ENCODE measurements at places on chromosomes 16 and 17. TPM values are rescaled to one million over a fixed set of nuclear protein-coding genes. Genes with fewer than 3 reads are reported as not detected.

The FBF1 gene
- total RNA-seq: 16.2 TPM

The ALDH3A1 gene
- 0.92 TPM for total RNA-seq

The CCL8 gene
- total RNA-seq: not detected

The SLC12A3 gene
- total RNA-seq: not detected

The PLA2G10 gene
- total RNA-seq: not detected

The CCDC154 gene
- total RNA-seq: 1.3 TPM

The KRT36 gene
- total RNA-seq: not detected

The SDR42E2 gene
- total RNA-seq: not detected

The ABCA8 gene
- total RNA-seq: not detected

DNA sequence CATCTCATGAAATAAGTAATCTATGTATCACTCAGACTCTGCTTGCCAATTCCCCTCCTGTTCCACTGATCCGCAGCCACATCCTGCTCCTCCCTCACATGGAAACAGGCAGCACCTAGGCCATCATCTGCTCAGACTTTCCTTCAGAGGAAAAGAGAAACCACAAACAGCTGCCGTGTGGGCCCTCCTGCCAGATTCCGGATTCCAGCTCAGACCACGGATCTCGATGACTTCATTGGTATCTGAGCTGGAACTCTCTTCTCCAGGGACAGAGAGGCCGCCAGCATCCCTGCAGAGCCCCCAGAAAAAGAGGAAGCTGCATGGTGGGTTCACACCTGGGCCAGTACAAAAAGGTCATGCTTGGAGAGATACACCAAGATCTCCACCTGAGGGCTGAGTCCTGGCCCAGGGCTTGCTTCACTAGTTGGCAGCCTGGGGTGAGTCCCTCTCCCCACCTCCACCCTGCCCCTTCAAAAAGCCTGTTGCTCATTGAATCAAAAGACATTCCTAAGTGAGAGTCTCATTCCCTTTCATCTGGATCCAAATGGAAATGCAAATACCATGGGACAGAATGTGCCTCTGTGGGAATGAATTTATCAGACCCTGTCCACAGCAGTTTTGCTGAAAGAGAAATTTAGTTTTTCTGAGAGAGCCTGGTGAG, 47.2 kb downstream of the HOXB1 start:
- no peak overlapping the region for H3K4me3 ChIP-seq
- peaks cover 23% of the 10 kb centered on the region for H3K4me1 ChIP-seq
- H3K27ac ChIP-seq: no peak overlapping the region
- H3K36me3 ChIP-seq: no peaks in the 10 kb centered on the region
- peak; percentile 49 for DNase-seq
- H3K27me3 ChIP-seq: peaks cover 7% of the 10 kb centered on the region

DNA sequence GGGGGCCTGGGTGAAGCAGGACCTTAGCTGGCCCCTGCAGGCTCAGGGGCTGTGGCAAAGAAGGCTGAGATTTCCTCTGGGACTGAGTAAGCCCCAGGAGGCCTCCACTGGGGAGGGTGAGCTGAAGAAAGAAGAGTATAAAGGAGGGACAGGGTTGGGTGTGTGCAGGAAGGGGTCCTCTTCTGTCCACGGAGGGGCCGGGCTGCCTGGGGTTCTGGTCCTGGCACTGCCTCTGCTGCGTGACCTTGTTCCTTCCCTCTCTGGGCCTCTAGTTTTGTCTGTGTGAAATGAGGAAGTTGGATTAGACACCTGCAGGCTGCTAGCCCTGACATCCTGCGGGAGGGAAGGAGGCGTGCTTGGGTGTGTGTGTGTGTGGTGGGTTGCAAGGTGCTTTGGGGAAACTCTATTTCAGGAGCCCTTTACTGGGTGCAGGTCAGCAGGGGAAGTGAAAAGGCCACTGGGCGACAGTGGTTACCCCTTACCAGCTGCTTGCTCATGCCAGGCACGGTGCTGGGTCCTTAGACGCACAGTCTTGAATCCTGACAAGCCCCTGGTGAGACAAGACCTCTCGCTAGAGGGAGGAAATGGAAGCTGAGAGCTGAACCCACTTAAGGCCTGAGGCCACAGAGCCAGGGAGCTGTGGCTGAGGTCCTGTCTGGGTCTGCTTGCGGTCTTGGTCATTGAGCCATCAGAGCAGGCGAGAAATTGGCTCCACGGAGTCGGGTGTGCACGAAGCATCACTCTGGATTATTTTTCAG, 60.7 kb downstream of the OR1D5 start:
- no peaks in the 10 kb centered on the region for H3K36me3 ChIP-seq
- no peaks in the 10 kb centered on the region for H3K27me3 ChIP-seq
- peak; percentile 10 for DNase-seq
- H3K4me1 ChIP-seq: peaks cover 21% of the 10 kb centered on the region
- no peak overlapping the region for H3K27ac ChIP-seq

DNA sequence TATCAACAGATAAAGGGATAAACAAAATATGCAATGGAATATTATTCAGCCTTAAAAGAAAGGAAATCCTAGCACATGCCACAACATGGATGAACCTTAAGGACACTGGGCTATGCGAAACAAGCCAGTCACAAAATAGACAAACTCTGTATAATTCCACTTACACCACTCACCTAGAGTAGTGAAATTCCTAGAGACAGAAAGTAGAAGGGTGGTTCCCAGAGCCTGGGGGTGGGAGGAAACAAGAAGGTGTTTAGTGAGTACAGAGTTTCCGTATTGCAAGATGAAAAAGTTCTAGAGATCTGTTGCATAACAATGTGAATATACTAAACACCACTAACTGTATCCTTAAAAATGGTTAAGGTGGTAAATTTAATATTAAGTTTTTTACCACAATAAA, 10.0 kb downstream of the SPOP start:
- H3K27ac ChIP-seq: peak overlapping the region; percentile 30
- H3K27me3 ChIP-seq: no peaks in the 10 kb centered on the region
- peaks cover 55% of the 10 kb centered on the region for H3K4me1 ChIP-seq

DNA sequence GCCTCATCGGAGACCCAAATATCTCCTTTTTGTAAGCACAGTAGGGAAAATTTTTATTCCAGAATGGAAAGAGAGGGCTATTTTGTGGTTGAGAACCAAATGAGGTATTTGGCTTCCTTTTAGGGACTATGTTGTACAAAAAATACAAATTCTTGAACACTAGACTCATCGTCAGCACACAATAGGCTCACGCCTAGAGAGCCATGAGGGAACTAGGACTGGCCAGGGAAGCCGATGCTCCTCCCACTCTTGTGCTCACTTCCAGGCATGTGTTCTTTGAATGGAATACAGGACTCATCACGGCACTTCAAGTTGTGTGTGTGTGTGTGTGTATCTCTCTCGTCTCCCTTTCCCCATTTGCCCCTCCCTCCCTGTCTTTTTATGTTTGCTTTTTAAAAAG, 17.8 kb upstream of the BLMH start:
- H3K27me3 ChIP-seq: no peaks in the 10 kb centered on the region
- H3K4me1 ChIP-seq: no peaks in the 10 kb centered on the region
- no peak overlapping the region for H3K4me3 ChIP-seq
- H3K36me3 ChIP-seq: no peaks in the 10 kb centered on the region
- DNase-seq: no peak

- DNase-seq: no peak
- no peaks in the 10 kb centered on the region for H3K36me3 ChIP-seq
- no peak overlapping the region for H3K4me3 ChIP-seq
- H3K4me1 ChIP-seq: no peaks in the 10 kb centered on the region
- no peaks in the 10 kb centered on the region for H3K27me3 ChIP-seq
- H3K27ac ChIP-seq: no peak overlapping the region
Measured at GRCh38 chr17:65576939-65577338, 15.5 kb upstream of the AXIN2 start.

GRCh38 chr17:65013613-65014391, 42.7 kb downstream of the GNA13 start:
- peak; percentile 73 for DNase-seq
- no peaks in the 10 kb centered on the region for H3K27me3 ChIP-seq
- H3K4me3 ChIP-seq: no peak overlapping the region
- peaks cover 53% of the 10 kb centered on the region for H3K36me3 ChIP-seq
- H3K27ac ChIP-seq: peak overlapping the region; percentile 25
- H3K4me1 ChIP-seq: peaks cover 64% of the 10 kb centered on the region

DNA sequence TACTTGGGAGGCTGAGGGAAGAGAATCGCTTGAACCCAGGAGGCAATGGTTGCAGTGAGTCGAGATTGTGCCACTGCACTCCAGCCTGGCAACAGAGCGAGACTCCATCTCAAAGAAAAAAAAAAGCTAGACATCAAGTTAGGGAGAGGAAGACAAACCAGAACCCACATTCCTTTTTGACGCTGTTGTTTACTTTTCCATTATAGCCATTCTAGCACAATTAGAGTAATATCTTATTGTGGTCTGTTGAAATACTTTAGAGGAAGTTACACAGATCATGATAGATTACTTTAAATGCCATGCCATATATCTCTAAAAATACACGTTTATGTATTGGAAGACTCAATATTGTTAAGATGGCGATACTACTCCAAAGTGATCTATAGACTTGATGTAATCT, 16.5 kb upstream of the ABCC1 start:
- no peak overlapping the region for H3K27ac ChIP-seq
- H3K36me3 ChIP-seq: no peaks in the 10 kb centered on the region
- no peak for DNase-seq
- H3K4me1 ChIP-seq: no peaks in the 10 kb centered on the region
- H3K27me3 ChIP-seq: peaks cover 2% of the 10 kb centered on the region

GRCh38 chr17:4748686-4749085, 9.0 kb upstream of the CXCL16 start:
- H3K4me3 ChIP-seq: no peak overlapping the region
- no peak overlapping the region for H3K27ac ChIP-seq
- no peaks in the 10 kb centered on the region for H3K36me3 ChIP-seq
- H3K4me1 ChIP-seq: peaks cover 13% of the 10 kb centered on the region
- peaks cover 4% of the 10 kb centered on the region for H3K27me3 ChIP-seq

- no peaks in the 10 kb centered on the region for H3K36me3 ChIP-seq
- no peaks in the 10 kb centered on the region for H3K27me3 ChIP-seq
- H3K4me3 ChIP-seq: peak overlapping the region; percentile 59
- DNase-seq: peak; percentile 56
Measured at GRCh38 chr16:4372001-4372577, 441 bp downstream of the VASN start.

- H3K4me1 ChIP-seq: peaks cover 21% of the 10 kb centered on the region
- H3K36me3 ChIP-seq: peaks cover 3% of the 10 kb centered on the region
- no peak for DNase-seq
- H3K4me3 ChIP-seq: no peak overlapping the region
- H3K27me3 ChIP-seq: no peaks in the 10 kb centered on the region
- H3K27ac ChIP-seq: no peak overlapping the region
Measured at GRCh38 chr17:81923302-81924260, 4.0 kb downstream of the MAFG start.

GRCh38 chr16:49463529-49463928, 89.9 kb downstream of the C16orf78 start:
- peak; percentile 90 for DNase-seq
- peak overlapping the region; percentile 76 for H3K27ac ChIP-seq
- no peaks in the 10 kb centered on the region for H3K27me3 ChIP-seq
- H3K4me1 ChIP-seq: peaks cover 36% of the 10 kb centered on the region
- peak overlapping the region; percentile 4 for H3K4me3 ChIP-seq
- H3K36me3 ChIP-seq: no peaks in the 10 kb centered on the region

- H3K4me3 ChIP-seq: no peak overlapping the region
- peaks cover 2% of the 10 kb centered on the region for H3K27me3 ChIP-seq
- no peak for DNase-seq
- H3K36me3 ChIP-seq: no peaks in the 10 kb centered on the region
- H3K27ac ChIP-seq: no peak overlapping the region
Measured at GRCh38 chr17:12250973-12251372, 230.3 kb downstream of the MAP2K4 start.

DNA sequence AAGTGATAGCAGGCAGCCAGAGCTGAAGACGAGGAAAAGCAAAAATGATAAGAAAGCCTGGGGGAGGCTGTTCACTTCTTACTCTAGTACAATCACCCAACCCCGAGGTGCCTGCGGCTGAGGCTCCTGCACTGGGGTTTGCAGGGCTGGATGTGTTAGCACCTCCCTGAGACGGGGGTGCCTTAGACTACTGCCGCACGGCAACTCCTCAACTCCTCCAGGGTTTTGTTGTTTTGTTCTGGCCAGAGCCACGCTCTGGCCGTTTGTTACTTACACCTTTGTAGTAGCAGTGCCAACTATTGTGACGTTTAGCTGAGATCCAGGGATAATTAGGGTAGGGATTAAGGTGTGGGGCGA, 51.5 kb downstream of the LDHD start:
- peak; percentile 65 for DNase-seq
- H3K27me3 ChIP-seq: no peaks in the 10 kb centered on the region
- peak overlapping the region; percentile 55 for H3K4me3 ChIP-seq
- no peaks in the 10 kb centered on the region for H3K36me3 ChIP-seq

- H3K4me3 ChIP-seq: no peak overlapping the region
- no peaks in the 10 kb centered on the region for H3K36me3 ChIP-seq
- H3K27ac ChIP-seq: no peak overlapping the region
- no peak for DNase-seq
- H3K4me1 ChIP-seq: no peaks in the 10 kb centered on the region
- no peaks in the 10 kb centered on the region for H3K27me3 ChIP-seq
Measured at GRCh38 chr16:78972006-78972405, 628.5 kb downstream of the MAF start.

DNA sequence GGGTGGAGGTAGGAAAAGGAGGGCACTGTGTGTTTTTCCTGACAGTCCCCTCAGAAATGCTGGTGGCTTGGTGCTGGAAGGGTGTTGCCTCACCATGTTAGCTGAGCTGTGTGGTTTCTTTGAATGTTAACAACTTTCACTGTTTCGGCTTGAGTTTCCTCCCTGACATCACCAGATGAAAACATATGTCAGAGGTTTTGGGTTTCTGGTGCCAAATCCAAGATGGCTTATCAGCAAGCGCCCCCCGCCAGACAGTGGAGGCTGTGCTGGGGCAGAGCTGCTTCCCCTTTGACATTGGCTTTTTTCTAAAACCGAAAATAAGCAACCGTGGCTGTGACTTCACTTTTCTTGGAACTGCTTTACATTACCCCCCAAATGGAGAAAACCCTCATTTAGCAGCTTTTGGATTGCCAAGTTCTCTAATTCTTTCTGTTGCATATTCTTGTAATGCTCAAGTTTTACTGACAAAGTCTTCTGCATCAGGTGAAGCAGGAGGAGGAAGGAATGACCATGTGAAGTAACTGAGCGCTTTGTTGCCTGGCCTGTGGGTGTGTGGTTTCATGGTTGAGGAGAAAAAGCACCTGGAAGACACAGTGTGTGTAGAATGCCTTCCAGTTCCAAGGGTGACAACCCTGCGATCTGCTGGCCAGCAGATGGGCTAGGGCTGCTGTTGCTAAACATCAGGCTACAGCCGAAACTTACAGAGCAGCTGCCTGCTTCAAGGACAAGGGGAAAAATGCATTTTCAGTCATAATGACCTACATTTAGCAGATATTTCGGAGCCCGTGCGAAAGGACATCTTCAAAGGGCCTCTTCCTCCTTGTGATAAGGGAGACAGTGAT, 9.7 kb downstream of the RMI2 start:
- peak; percentile 95 for DNase-seq
- peaks cover 9% of the 10 kb centered on the region for H3K27me3 ChIP-seq
- H3K4me3 ChIP-seq: peak overlapping the region; percentile 44
- H3K36me3 ChIP-seq: peaks cover 31% of the 10 kb centered on the region
- peak overlapping the region; percentile 92 for H3K27ac ChIP-seq
- H3K4me1 ChIP-seq: peaks cover 61% of the 10 kb centered on the region

DNA sequence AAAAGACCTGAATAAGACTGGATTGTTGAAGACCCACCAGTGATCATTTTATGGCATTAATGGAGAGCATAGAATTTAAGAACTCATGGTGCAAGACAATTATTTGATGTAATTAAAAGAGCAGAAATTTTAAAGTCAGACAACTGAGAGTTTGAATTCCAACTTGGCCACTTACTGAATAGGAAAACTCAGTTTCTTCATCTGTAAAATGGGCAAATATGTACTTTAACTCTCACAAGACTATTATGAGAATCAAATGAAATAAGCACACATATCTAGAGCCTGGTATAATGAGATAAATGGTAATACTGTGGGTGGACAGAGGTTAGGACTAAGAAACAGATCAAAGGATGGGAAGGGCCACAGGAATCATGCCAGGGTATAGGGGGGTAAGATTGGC, 88.0 kb downstream of the SOX9 start:
- no peaks in the 10 kb centered on the region for H3K4me1 ChIP-seq
- peaks cover 5% of the 10 kb centered on the region for H3K27me3 ChIP-seq
- H3K27ac ChIP-seq: no peak overlapping the region
- no peak for DNase-seq
- no peaks in the 10 kb centered on the region for H3K36me3 ChIP-seq
